ENCODE measurements at places on chromosomes 3 and 15.

DNA sequence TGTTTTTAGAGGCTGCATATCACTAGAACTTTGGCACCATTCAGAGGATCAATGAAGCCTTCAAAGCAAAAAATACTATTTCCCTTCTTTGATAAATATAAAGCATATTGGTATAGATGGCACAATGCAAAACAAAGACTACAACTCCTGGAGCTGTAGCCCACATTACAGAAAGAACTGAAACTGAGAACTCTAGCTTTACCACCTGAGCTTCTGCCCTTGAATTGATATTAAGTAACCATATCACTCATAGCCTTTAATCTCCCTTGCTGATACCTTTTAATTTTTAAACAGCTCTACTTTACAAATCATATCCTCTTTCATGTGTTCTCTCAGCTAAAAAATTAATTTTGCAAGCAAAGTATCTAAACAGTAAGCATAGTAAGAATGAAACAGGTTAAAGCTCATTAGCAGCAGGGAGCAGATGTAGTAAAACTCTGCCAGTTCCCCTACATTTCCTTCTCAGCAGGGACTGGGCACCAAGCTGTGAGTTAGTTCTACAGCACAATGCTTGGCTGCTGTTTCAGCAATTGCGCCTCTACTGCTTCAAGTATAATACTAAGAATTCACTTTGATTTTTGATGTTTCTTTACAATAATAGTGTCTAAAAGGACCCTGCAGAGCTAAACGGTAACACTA is 97.9 kb upstream of the NANOGP8 start:
- no peak for DNase-seq

DNA sequence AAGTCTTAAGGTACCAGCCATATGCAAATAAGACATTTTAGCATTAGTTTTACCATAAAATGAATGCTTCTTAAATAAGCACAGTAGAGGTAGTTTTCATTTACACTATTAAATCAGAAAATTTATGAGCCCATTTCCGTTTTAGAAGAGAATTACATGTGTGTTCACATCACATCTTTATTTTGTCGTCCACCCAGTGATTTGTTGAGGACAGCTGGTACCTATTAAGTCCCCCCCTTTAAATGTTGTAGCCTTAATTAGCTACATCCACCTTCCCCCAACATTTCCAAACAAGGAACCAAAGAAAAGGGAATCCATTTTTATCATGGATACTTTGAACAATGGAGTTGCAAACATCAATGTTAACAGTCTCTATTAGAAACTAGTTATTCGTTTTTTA is 6.8 kb downstream of the IL17RD start:
- DNase-seq = no peak

GRCh38 chr3:29335438-29335837 is 54.6 kb downstream of the RBMS3 start:
- DNase-seq = peak; percentile 100

DNA sequence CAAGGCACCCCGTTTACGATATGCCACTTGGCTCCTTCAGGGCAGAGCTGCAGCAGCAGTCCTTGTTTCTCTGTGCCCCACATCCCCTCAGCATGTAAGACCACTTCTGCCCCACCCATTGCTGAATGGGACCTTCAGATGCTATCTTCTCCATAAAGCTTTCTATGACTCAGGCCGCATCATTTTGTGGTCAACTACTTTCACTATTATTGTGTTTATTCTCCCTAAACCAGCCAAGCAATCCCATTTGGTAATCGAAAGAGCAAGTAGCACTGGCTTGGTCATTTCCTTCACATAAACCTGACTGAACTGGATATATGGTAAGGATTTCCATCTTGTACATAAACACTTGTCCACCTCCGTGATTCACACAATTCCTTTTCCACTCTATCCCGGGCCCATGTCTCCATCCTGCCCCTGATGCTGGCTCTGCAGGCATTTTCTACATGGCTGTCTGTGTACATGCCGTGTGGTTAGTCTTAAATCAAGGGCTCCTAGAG is 25.7 kb downstream of the LIPC start:
- peak; percentile 90 for DNase-seq

All from GM23248 (cell line).